Vein endothelial cell (primary cell): ENCODE measurements at places on chromosomes 1 and 21. TPM values are rescaled to one million over a fixed set of nuclear protein-coding genes. Genes with fewer than 3 reads are reported as not detected.

CDK18 gene
- total RNA-seq: 0.29 and 0.33 TPM in 2 replicates

HJV gene
- not detected in 2 replicates for total RNA-seq

AMPD1 gene
- not detected in 2 replicates for total RNA-seq

TNFAIP8L2 gene
- not detected in 2 replicates for total RNA-seq

GBP2 gene
- 52.9 and 66.5 TPM in 2 replicates for total RNA-seq

CPTP gene
- 30.7 and 31.7 TPM in 2 replicates for total RNA-seq

MXRA8 gene
- 1.6 TPM in 2 replicates for total RNA-seq

SKI gene
- total RNA-seq: 29.2 and 40.5 TPM in 2 replicates

MCOLN3 gene
- under 0.01 TPM in 1 of 2 replicates, not detected in the other for total RNA-seq

PCNX2 gene
- 3.6 and 6.2 TPM in 2 replicates for total RNA-seq

NTRK1 gene
- not detected in 2 replicates for total RNA-seq

TESK2 gene
- total RNA-seq: 2.2 and 2.3 TPM in 2 replicates

LRRC71 gene
- total RNA-seq: 0.19 and 0.33 TPM in 2 replicates

SMCP gene
- total RNA-seq: not detected in 2 replicates

SAMD13 gene
- 2.3 and 2.4 TPM in 2 replicates for total RNA-seq
